Esophagus squamous epithelium (tissue), 5 donors: ENCODE measurements at places on chromosomes 1 and 21.

DNA sequence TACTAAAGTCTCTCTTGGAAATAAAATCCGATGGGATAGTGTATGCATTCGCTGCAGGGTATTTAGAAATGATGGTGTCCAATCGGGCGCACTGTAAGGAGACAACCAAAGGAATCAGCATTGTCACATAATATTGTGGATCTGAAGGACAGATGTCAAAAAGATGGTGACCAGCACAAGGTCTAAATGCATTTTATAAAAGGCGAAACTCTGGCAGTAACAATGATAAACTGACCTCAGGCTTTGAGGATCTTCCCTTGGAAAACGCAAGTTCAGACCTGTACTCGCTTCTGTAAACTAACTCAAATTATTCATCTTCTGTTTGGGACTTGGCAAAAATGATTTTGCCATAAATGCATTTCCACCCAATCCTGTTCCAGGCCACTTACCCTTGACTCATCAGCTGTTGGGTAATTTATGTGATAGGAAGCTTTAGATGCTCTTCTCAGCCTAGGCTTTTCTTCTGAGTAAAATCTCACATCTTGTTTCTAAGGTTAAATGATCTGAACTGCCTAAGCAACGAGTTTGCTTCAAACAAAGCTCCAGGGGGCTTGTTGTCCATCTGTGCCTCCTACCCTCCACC lies 33.8 kb downstream of the STPG1 start:
- no peak for DNase-seq

DNA sequence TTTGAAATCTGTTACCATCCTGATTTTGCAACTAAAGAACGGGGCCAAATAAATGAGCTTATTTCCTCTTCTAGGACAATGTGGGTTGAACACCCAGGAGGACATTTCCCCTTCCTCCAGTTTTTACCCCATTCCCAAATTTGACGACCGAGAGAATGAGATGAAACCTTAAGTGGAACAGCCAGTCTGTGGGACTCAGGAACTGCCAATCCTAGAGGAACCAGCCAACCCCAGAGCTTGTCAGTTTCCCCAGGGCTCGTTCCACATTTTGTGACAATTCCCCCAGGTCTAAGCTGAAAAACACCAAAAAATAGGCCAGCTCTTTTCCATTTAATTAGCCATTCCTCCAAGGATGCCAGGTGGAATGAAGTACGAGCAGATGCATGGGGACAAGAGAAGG lies 21.3 kb upstream of the MAPKAPK2 start:
- DNase-seq = no peak

DNA sequence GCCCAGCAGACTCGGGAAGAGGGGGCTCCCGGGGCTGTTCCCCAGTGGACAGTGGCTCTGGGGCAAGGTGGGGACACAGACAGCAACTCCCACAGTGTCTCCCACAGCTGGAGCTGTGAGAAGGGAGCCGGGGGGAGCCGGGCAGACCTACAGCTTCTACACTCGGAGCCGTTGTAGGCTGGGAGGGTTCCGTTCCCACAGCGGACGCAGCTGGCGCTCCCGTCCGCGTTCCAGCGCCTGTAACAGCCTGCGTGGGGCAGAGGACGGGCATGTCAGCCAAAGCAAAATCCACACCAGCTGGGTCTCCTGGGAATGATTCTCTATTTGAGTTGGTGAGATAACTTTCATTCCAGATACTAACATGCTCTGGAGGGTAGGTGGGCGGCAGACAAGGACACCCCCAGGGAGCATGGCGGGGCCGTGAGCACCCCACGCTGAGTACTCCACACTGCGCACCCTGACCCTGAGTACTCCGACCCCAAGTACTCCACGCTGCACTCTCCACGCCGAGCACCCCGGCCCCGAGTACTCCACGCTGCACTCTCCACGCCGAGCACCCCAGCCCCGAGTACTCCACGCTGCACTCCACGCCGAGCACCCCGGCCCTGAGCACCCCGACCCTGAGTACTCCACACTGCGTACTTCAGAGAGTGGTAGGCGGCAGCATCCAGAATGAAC lies 13.4 kb upstream of the RNF223 start:
- no peak for DNase-seq

- no peak for DNase-seq
Observed at GRCh38 chr1:56079391-56079790, 500.0 kb downstream of the PLPP3 start.

- DNase-seq = peak; percentile 47
Observed at GRCh38 chr1:42931911-42932422, 26.7 kb downstream of the SLC2A1 start.

DNA sequence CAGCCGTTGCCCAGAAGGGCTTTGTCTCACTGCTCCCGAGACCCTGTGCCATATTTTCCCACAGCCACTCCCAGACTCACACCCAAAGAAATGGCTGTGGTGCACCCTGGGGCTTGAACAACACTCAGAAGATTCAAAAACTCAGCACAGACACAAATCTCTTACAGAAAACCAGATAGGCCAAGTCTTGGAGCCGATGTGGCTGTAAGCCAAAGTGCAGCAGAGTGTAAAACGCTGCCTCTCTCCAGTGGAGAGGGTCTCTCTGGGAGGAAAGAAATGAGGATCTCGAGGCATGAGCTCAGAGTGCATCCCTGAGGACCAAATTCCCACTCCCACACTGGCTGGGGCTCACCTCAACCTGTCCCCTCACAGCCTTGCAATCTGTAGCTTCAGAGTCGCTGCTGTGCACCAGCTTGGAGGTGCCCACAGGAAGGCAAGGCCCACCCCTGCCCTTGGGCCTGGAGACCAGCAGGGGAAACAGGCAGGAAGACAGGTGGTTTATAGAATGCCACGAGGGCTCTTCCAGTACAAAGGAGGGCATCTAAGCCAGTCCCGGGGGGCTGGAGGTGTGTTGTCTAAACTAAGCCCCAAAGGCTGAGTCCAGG lies 171.3 kb upstream of the AJAP1 start:
- DNase-seq = no peak

GRCh38 chr21:41327753-41328152 lies 11.2 kb downstream of the FAM3B start:
- DNase-seq = no peak

DNA sequence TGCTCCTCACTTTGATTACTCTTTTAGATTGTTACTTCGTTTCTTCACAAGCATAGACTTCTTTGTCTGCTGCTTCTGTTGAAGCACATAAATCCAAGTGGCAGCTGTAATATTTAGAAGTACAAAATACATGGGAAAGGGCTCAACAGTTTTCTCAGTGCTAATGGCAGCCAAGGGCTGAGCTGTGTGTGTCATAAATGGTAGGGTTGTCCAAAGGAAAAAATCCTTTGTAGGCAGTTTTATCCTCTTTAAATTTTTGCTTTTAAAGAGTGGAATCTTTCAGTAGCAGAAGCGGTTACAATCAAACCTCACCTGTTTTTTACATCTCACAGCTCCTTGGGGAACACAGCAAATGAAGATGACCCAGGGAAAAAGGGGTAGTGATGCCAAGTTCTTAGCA lies 650.8 kb downstream of the PLPP3 start:
- no peak for DNase-seq

- no peak for DNase-seq
Observed at GRCh38 chr1:26748351-26748750, 39.4 kb upstream of the PIGV start.

- no peak for DNase-seq
Observed at GRCh38 chr1:94803517-94804441, 16.4 kb upstream of the SLC44A3 start.
